ENCODE measurements at places on chromosomes 6 and 20.

- no peak for DNase-seq
Observed at GRCh38 chr6:30820193-30820592, 64.1 kb upstream of the DDR1 start.

GRCh38 chr6:7496266-7496875 is 45.1 kb upstream of the DSP start:
- DNase-seq: no peak

GRCh38 chr6:41451039-41451438 is 95.1 kb upstream of the FOXP4 start:
- no peak for DNase-seq

GRCh38 chr6:52839124-52840055 is 1.2 kb downstream of the GSTA5 start:
- DNase-seq: peak; percentile 3
